ENCODE measurements at places on chromosomes 4 and X.

DNA sequence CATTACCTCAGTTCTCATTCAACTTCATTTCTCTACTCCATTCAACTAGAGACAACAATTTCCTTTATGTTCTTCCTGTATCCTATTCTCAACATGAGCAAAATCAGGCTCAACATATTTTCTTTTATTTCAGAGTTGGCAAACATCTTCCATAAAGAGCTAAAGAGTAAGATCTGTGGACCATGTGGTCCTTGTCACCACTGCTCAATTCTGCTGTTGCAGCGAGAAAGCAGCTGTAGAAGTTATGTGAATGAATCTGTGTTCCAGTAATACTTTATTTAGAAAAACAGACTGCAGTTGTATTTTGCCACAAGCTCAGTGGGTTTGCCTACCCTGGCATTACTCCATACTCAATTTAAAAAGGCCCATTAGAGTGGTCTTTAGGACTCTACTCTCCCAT, 2057.3 kb downstream of the ARAP2 start:
- no peak for DNase-seq

DNA sequence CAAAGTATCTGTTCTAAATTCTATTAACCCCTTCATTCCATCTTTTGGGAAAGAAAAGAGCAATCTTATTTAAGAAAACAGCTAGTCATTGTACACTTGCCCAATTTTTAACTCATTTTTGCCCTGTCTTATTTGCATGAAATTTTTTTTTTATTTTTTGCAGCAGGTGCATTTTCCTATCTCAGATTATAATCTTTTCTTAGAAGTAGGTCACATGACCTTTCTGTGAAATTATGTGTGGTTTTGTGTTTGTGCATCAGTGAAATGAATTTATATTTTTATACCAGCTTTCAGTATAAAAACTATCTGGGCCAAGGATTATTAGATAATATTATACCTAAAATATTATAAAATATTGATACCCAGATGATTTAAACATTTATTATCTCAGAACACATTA, 145.6 kb downstream of the INPP4B start:
- no peak for DNase-seq

DNA sequence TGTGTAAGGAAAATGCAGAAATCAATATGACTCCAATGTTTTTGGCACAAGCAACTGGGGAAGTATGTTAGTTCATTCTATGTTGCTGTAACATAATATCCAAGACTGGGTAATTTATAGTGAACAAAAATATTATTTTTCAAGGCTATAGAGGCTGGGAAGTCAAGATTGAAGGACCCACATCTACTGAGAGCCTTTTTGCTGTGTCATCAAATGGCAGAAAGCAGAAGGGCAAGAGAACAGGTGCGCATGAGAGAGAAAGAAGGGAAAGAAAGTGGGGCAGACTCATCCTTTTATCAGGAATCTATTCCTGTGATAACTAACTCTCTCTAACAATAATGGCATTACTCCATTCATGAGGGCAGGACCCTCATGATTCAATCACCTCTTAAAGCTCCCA, 237.2 kb downstream of the FAT4 start:
- no peak for DNase-seq

DNA sequence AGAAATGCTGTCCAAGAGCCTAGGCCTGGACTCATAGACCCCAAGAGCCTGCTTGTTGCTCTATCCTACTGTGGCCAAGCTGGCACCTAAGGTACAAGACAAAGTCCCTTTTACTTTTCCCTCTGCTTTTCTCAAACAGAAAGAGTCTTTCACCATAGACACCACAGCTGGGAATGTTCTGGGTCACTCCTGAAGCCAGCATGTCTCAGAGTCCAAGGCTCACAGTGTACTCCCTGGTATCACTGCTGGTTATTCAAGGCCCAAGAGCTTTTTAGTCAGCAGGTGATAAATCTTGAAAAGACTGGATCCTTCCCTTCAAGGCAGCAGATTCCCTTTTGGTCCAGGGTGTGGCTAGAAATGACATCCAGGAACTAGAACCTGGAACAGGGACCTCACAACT, 328.8 kb downstream of the IQCM start:
- DNase-seq: no peak

GRCh38 chr4:2652415-2653160, 103.5 kb downstream of the TNIP2 start:
- DNase-seq: no peak

- no peak for DNase-seq
Measured at GRCh38 chr4:71025654-71026053, 32.2 kb downstream of the DCK start.

- DNase-seq: no peak
Measured at GRCh38 chr4:86243750-86244149, 116.1 kb downstream of the MAPK10 start.

GRCh38 chrX:154040863-154041262, 21.2 kb upstream of the IRAK1 start:
- no peak for DNase-seq

DNA sequence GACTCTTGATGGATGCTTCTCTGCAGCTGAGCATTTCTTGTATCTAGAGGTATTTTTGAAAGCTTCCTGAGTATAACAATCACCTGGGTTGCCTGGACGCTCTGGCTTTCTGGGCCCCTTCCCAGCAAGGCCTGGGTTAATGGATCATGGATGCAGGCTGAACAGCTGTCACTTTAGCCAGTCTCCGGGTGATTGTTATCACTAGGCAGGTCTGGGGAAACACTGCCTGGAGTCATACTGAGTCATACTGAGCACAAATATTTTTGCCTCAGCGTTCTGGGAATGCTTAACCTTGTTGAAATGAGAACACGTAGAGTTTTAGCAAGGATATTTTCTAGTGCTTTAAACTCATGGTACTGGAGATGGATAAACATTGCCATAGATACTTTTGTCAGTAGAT, 102.6 kb downstream of the PHEX start:
- no peak for DNase-seq

DNA sequence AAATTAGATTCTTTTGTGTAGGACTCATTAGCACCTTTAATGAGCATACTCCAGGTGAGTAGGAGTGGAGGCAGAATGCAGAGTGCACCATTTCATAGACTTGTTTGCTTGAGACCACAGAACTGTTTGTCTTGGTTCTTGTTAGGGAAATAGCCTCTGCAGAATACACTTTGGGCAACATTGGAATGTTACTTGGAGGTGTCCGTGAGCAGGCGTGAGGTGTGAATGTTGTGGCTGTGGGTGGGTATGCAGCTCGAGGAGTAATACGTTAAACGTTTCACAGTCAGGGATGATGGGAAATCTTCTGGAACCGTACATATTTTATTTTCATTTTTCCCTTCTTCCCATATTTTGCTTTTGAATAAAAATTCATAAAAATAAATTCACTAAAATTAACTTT, 31.6 kb downstream of the PAQR3 start:
- no peak for DNase-seq
